ENCODE measurements at places on chromosomes 6 and 20.

- DNase-seq = peak; percentile 46
Observed at GRCh38 chr6:165850434-165851019, 187.5 kb upstream of the PDE10A start.

- no peak for DNase-seq
Observed at GRCh38 chr6:37283268-37283667, 25.3 kb upstream of the TMEM217 start.

DNA sequence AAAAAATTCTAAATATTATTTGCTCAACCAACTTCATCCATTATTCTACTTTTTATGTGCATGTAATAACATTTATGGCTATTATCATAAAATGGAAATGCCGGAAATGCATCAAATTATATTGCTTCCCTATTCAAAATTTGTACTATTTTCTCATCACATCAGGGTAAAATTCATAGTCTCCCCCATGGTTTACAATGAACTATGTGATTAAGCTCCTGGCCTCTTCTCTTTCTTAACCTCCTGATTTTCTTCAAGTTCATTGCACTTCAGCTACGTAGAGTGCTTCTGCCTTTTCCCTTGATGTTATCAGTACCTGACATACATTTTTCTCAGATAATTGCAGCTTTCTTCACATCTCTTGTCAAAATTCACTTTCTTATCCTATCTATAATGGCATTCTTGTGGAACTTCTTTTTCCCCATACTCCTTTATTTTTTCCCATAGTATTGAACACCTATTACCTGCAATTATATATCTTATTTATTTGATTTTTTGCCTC is 699.1 kb upstream of the ADGRB3 start:
- DNase-seq = no peak

GRCh38 chr6:18823782-18824386 is 436.7 kb downstream of the RNF144B start:
- peak; percentile 7 for DNase-seq

GRCh38 chr6:145294942-145295341 is 440.4 kb downstream of the EPM2A start:
- no peak for DNase-seq

- DNase-seq = no peak
Observed at GRCh38 chr6:1796706-1797529, 187.2 kb downstream of the FOXC1 start.

GRCh38 chr6:145032562-145033145 is 702.7 kb downstream of the EPM2A start:
- no peak for DNase-seq

DNA sequence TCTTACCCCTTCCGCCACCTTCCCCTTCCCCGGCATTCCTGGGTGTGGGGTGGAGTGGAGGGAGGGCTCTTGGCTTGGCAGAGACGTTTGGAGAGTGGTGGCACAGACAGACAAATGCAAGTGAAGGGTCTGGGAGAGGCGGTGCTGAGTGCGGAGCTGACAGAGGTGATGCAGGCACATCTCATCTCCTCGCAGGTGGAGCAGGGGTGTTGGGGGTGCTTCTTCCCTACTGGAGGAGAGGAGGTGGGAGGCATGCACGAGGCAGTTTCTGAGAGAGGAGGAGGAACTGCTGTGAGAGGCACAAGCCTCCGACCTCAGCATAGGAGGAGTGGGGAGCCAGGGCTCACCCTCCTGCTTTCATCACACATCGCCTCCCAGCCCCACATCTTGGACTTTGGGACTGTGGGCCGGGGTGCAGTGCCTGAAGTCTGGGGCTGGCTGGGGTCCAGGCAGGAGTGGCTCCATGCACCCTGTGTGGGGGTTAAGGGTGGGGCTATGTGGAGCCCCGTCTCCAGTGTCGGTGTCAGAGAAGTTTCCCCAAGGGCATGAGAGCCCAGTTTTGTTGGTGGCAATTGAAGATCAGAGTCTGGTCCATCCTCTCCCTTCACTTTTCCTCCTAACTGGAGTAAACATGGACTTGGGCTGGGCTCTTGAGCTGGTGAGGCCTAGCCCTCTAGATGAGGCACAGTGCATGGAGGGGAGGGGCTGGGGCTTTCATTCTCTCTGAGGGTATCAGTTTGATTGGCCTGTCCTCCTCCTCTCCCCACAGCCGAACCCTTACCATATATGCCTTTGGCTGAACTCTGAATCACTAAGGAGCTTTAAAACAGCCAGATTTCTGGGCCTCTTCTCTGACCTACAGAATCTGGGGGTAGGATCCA is 20.2 kb upstream of the SLC22A7 start:
- DNase-seq = no peak

- DNase-seq = no peak
Observed at GRCh38 chr6:168004945-168005344, 7.5 kb downstream of the KIF25 start.

DNA sequence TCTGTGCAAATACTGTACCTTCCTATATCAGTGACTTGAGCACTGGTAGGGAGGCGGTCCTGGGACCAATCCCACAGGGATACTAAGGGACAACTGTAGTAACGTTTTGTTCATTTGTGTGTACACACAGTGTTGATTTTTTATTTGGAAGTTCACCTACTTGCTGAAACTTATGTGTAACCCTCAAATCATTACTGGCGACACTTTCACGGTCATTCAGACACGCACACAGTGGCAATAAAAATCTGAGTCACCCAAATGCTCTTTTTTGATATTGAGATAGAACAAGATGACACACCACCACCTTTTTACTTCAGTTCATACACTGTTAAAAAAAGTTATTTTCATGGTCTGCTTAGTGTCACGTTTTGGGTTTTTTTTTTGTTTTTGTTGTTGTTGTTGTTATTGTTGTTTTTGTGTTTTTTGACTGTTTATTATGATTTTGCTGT is 79.8 kb downstream of the QKI start:
- no peak for DNase-seq

DNA sequence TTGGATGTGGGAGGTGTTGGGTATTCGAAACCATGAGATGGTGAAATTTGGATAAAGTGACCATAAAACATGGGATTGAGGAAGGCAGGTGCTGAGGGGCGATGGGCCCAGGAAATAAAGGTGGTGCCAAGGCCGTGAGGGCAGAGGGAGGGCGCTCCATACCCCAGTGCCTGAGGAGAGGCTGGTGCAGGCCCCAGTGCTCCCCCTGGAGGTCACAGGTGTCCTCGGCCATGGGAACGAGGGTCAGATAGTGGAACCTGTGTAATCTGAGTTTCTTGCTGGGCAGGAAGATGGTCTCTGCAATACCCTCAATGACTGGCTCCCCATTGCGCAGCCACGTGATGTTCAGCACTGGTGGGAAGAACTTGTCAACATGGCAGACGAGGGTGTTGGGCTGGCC is 16.2 kb downstream of the HLA-DPB1 start:
- no peak for DNase-seq

GRCh38 chr6:39819676-39820075 is 27.5 kb downstream of the DAAM2 start:
- no peak for DNase-seq

DNA sequence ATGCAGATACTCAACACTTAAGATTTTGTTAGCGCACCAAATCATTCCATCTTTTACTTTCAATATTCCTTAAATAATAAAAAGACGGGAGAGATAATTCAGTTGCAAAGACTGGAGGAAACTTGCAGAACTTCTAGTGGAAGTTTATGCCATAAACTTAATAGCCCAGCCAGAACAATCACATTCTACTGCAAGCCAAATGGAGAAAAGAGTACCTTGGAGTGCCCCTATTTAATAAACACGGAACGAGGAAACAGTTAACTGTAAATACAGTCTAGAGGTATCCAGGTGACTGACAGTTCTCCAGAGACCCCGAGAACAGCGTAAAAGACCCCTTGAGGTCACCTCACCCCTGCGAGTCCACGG is 635 bp downstream of the SLC35B3 start:
- no peak for DNase-seq

- no peak for DNase-seq
Observed at GRCh38 chr20:23092384-23092756, 6.2 kb upstream of the CD93 start.

- no peak for DNase-seq
Observed at GRCh38 chr20:36709126-36709525, 36.8 kb downstream of the NDRG3 start.

DNA sequence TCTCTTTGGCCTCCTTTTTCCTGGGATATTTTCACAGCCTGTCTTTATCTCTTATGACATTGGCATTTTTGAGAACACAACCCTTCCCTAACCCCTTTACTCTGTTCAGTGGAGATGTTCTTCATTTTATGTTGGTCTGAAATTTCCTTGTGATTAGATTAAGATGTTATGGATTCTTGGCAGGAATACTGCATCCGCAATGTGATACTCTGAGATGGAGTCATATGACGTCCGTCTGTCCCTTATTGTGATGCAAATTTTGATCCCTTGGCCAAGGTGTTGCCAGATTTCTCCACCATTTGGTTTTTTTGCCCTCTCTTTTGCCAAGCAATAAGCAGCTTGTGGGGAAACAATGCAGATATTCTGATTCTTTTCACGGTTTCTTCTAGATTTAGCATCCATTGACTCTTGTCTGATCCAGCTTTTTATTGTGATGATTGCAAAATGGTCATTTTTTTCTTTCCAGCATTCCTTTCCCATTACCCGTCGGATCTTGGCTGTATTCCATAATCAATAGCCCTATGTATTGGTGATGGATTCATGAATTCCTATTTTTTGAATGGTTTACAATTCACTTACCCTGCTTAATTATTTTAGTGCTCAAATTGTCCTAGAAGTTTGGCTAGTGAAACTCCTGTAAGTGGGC is 85.1 kb downstream of the NCOA3 start:
- no peak for DNase-seq

- no peak for DNase-seq
Observed at GRCh38 chr6:98942263-98942803, 5.4 kb downstream of the FBXL4 start.

- DNase-seq = no peak
Observed at GRCh38 chr6:143783077-143783476, 60.1 kb upstream of the LTV1 start.

DNA sequence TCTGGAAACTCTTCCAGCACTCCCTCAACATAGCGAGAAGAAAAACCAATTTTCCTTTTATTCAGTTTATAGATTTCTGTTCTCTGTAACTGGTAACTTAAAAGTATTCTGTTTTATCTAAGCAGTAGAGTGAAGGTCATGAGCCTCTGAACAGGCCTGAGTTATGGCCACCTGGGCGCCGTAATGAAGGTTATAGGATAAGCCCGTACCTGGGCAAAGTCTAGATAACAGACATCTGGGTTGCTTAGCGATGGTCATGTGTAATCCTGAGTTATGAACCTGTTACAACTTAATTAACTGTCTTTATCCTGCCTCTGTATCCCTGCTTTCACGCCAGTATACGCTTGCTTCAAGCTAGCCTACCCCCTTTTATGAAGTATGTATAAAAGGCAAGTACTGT is 13.0 kb upstream of the FAM217A start:
- DNase-seq = no peak
